ENCODE measurements at places on chromosomes 16 and 17.

- DNase-seq: peak; percentile 49
Measured at GRCh38 chr17:27631897-27632725, 1.1 kb downstream of the LGALS9 start.

DNA sequence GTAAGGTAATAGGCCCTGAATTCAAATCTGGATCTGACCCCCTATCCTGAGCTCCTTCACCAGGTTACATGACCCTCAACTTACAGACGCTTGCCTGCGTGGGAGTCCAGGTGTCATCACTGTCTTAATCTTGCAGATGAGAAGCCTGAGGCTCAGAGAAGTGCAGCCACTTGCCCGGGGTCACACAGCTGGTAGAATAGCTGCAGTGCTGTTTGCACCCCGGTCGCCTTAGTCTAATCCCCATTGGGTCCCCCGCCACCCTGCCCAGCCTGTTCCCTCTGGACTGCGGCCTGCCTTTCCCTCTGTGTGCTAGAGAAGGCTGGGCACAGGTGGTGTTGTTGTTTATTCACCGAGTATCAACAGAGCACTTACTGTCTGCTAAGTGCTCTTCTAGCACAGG, 107.0 kb downstream of the SDR42E1 start:
- DNase-seq: no peak

DNA sequence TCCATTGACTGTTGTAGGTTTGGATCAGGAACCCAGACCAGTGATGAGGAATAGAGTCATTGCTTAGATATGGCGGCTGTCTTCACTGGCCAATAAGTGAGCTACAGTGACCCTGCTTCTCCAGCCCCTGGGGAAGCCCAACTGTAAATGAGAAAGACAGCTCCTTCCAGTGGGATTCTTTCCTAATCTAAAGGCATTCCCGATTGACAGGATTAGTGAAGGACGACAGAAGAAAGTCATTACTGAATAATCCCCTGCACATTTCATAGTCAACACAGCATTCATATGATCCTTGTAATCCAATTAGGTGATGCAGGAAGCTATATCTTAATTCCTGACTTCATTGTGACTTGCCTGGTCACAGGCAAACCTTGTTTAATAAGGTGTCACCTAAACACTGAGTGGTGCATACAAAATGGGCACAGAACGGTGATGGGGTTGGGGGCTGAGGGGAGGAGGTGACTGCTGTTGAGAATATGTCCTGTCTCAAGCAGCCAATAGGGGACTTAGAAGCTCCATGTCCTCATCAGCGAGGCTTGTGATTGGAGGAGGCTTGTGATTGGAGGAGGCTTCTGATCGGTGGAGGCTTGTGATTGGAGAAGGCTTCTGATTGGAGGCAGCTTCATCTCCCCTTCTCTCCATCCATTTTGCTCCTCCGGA, 242.6 kb downstream of the XYLT1 start:
- no peak for DNase-seq

DNA sequence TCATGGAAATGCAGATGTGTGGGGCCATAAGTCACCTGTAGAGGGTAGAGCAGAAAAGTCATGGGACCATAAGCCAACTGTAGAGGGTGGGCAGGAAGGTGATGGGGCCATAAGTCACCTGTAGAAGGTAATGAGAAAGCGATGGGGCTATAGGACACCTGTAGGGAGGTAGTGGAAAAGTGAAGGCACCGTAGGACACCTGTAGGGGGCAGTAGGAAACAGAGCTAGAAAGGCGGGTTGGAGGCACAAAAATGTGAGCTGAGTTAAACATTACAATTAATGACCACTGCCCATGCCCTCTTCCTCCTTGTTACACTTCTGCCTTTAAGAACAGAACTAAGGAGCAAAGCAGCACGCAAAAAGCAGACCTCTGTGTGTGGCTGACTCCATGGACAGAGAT, 150.1 kb downstream of the SHISA6 start:
- DNase-seq: peak; percentile 36

DNA sequence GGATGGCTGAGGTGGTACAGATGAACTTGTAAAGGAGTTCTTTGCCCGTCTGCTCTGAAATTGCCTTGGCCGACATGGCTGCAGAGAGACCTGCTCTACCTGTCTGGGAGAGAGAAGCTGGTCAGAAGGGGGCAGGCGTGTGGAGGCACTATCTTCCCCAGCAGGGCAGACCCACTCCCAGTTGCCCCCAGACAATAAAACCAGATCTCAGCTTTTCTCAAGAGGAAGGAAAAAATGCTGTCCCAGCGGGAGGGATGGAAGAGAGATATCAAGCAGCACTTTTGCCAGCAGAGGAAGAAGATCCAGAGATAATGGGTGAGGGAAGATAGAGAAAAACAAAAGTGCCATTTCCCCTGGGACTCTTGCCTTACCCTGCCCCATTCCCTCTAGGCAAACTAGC, 5.0 kb downstream of the ACLY start:
- DNase-seq: no peak

GRCh38 chr16:30372725-30373124, 1.9 kb upstream of the MYL11 start:
- DNase-seq: no peak

GRCh38 chr17:60989846-60990245, 312.2 kb downstream of the BCAS3 start:
- no peak for DNase-seq

- DNase-seq: no peak
Measured at GRCh38 chr17:50944902-50945720, 79.0 kb upstream of the TOB1 start.

DNA sequence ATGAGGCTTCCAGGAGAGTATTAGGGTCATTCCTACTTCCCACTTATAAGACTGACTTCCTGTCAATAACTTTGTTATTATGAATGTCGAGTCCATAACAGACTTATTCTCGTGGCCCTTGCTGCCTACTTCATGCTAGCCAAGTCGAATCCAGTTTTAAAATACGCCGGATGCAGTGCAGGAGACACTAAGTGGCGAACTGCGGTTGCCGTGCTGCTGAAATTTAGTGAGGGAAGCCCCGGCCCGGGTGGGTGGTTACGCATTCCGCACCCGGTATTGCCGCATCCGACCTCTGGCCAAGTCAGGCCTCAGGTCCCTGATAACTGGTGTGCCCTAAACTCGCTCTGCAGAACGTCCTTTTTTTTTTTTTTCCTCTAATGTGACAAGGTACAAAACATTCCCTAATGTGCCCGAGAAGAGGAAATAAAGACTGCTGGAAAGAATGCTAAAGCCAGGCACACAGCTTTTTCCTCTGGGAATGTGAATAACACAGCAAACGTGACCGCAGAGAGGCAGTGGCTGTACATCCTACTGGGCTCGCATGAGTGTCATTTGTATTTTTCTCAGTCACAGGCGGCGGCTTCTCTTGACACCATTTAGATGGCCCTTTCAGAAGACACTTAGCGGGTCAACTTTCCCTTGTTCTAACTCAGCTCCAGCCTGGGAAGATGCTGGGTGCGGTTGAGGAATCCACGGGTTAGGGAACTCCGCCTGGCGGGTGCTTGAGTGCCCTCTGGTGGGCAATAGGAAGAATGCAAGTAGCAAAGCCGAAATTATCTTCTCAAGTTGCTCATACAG, 7.1 kb upstream of the AKTIP start:
- peak; percentile 80 for DNase-seq

DNA sequence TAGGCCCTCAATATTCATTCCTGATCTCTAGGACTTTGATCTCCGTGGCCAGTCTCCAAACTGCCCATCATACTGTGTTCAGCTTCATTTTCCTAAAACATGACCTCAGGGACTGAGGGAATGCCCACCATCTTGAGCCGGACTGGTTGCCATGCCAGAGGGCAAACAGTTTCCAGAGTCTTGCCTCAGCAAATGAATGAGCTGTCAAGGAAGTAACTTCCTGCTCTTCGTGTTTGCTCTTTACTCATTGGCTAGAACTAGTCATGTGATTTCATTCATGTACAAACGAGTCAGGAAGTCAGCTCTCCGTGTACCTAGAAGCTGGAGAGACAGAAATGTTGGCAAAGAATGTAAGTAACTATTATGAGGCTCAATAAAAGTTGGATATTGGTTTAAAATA, 50.2 kb downstream of the ANKFN1 start:
- no peak for DNase-seq

GRCh38 chr16:1116693-1117077, 20.6 kb upstream of the C1QTNF8 start:
- no peak for DNase-seq

DNA sequence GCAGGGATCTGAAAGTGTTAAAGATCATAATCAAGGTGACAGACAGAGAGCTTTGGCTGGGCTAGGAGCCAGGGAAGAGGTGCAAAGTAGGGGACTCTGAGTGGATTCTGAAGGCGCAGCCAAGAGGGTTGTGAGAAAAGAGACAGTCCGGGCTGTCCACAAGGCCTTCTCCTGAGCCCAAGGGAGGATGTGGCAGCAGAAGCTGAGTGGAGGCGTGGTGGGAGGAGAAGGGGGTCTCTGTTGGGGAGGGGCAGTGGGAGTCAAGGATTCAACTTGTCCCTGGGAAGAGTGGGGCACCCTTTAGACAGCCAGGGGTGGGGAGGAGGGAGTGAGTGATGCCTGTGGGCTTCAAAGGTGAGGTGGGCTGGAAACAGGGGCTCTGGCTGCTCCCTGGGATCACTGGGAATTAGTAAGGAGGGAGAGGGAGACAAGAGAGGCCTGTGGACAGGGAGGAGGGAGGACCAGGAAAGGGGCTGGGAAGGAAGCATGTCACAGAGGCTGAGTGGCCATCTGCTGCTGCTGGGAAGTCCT, 10.6 kb downstream of the CES1 start:
- DNase-seq: no peak

DNA sequence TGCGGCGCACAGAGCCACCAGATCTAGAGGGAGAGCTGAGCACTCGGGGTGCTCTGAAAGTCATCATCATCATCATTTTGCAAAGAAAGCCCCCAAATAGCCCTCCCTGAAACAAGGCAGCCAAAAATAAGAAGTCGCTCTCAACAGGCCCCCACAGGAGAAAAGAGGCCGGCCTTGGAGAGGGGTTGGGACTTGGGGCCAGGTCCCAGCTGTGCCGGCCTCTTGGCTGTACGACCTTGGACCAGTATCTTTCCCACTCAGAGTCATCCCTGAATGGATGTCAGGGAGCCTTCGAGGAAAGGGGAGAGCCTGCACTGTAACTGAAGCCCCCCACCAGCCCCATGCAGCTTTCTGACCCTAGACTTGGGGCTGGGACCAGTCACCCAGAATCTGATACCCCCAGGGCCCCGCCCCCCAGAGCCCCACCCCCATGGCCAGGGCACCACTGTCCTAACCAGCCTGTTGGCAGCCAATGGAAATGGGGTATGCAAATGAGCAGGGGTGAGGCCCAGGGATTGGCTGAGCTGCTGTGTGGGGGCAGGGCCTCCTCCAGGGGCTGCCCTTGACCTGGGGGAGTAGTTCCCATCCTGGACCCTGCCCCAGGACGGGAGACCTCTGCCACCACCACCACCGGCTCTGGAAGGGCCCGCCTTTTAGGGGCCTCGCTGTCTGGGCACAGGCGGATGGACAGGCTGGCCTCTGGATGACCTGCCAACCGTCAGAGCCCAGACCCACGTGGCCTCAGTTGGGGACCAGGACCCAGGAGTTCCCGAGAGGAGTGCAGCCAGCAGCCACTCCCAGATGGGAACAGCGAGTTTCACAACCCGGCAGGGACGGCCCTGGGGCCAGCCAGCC, 15.4 kb downstream of the ZFPM1 start:
- DNase-seq: peak; percentile 82

GRCh38 chr17:81541123-81541522, 11.0 kb downstream of the FAAP100 start:
- no peak for DNase-seq

- DNase-seq: no peak
Measured at GRCh38 chr16:17574256-17574655, 103.5 kb upstream of the XYLT1 start.

DNA sequence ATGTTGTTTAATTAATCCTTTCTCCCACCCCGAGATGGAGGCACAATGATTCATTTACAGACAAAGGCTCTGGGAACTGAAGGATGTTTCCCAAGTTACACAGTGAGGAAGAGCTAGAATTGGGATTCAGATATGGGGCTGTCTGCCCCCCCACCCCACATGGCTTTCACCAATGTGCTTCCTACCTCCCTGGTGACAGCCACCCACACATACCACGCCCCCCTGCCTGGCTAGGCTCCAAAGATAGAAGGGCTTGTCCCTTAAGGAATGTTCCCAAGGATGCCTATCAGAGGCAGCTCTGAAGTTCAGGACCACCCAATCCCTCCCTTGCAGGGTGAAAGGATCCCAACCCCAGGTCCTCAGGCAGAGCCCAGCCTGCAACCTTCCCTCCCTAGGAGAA, 32.9 kb downstream of the CFAP20 start:
- no peak for DNase-seq

DNA sequence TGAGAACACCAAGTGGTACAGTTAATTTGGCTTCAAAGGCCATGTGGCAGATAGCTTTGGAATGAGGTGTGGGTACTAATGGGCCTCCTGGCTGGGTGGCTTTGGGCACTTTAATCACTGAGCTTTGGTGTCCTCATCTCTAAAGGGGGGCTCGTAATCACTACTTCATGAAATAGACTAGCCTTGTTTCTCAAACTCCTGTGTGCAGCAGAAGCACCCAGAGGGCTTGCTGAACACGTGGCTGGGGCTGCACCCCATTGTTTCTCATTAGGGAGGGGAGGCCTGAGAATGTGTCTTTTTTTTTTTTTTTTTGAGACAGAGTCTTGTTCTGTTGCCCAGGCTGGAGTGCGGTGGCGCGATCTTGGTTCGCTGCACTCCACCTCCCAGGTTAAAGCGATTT, 5.8 kb downstream of the EPN2 start:
- no peak for DNase-seq

GRCh38 chr16:26016989-26017388, 325.2 kb downstream of the HS3ST4 start:
- DNase-seq: no peak

GRCh38 chr16:88977812-88978607, 1.0 kb upstream of the CBFA2T3 start:
- DNase-seq: no peak

DNA sequence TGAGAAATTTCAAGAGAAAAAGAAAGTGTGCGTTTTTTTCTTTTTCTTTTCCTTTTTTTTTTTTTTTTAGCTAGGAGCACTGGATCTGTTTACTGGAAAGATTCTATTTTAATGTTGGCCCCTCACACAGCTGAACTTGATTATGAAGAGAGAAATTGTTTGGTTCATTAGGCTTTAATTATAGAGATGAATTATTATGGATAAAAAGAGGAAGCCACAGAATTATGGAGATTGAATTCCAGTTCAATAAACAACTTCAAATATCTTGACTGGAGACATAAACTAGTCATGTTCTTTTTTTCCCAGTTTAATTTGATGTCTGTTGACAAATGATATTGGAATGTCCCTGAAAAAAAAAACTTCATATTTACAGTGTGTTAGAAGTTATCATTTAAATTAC, 152.0 kb upstream of the HS3ST3A1 start:
- DNase-seq: no peak

- no peak for DNase-seq
Measured at GRCh38 chr17:33955461-33955860, 299.6 kb upstream of the CCL2 start.

GRCh38 chr16:3909791-3910583, 29.5 kb upstream of the CREBBP start:
- no peak for DNase-seq

- DNase-seq: no peak
Measured at GRCh38 chr16:22219389-22220068, 13.5 kb downstream of the EEF2K start.

- peak; percentile 60 for DNase-seq
Measured at GRCh38 chr16:69483611-69484010, 59.2 kb downstream of the CYB5B start.

- peak; percentile 57 for DNase-seq
Measured at GRCh38 chr17:18033442-18034099, 5.4 kb downstream of the ATPAF2 start.

- no peak for DNase-seq
Measured at GRCh38 chr16:30581457-30581856, 4.0 kb downstream of the ZNF785 start.

Data from D341Med (cell line).